Fibroblast of upper back skin (primary cell): ENCODE measurements at places on chromosomes 7 and 10.

GRCh38 chr10:69007260-69007659 lies 18.7 kb downstream of the KIFBP start:
- DNase-seq = no peak

- DNase-seq = no peak
Measured at GRCh38 chr10:101453791-101454718, 100.1 kb downstream of the BTRC start.

DNA sequence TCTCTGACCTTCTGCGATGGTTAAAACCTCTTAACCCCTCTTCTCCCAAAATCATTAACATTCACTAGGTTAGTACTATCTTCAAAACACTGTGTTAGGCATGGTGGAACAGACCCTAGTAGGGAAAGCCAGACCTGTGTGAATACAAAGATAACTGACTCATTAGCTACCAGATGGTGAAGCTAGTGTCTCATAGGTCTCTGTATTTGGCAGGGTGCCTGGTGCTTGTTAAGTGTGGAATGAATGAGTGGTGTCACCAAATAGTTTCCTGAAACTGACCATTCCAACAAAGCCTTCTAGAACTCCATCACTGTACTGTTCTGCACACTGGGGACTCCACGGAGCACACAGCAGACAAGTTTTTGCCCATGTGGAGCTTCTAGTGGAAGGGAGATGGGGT lies 27.7 kb upstream of the TM9SF3 start:
- peak; percentile 97 for DNase-seq

DNA sequence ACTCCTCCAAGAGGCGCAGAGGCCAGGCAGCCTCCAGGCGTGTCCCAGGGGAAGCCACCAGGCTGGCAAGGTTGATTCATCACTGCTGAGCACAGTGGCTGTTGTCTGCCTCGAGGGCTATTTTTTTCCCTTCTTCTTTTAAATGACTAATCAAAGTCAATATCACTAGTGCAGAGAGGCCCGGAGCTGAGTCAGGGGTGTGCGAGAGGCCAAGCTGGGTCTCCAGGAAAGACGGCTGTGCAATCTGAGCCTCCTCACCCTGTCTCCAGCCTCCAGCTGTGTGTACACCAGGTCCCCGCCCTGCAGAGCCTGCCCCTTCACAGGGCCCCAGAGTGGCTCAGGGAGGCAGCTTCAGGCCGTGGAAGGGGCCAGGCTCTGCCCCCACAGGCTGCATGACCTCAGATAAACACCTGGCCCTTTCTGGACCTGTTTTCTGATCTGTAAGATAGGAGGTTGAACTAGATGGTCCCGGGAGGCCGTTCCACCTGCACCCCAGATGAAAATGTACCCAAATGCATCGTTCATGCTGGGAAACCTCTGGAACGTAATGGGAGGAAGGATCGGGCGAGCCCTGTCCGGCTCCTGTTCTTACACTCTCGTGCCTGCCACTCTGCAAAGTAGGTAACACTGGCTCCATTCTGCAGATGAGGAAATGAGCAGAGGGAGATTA lies 3.7 kb downstream of the STX1A start:
- peak; percentile 91 for DNase-seq

DNA sequence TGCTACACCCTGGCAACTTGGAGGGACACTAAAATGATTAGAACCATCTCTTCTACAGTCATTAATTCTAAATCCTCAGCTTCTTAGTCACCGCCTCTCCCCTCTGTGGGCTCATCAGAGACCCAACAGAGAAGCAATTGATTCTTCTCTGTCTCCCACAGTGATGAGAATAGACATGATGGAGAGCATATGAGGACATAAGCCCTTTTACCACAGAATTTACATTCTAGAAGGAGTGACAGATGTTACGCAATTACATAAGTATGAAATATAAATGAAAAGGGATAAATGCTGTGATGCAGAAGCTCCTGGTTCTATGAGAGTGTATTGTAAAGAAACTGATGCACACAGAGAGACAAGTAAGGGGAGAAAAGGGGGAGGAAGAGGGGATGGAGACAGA lies 18.1 kb upstream of the ABCB5 start:
- DNase-seq = peak; percentile 77

- DNase-seq = no peak
Measured at GRCh38 chr7:142792593-142792992, 21.8 kb downstream of the PRSS2 start.

GRCh38 chr10:132665946-132666704 lies 119.8 kb downstream of the NKX6-2 start:
- peak; percentile 91 for DNase-seq

GRCh38 chr10:6591668-6592067 lies 11.6 kb upstream of the PRKCQ start:
- DNase-seq = no peak

DNA sequence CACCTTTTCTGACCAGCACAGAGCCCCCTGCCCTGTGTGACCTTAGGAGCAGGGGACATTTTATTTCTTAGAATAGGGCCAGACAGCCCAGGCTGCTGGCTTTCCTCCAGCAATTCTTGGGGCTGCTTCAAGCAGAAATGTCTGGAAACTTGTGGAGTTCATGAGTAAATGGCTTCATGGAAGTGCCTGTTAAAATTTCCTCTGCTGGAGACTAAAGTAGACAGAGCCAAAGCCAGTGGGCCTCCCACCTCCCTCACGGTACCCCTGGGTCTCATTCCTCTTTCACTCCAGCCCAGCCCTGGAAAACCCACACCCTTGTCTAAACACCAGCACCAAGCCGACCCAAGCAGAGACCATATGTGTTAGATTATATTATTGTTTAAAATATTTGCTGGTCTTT lies 505.5 kb upstream of the ZMIZ1 start:
- DNase-seq = peak; percentile 54

DNA sequence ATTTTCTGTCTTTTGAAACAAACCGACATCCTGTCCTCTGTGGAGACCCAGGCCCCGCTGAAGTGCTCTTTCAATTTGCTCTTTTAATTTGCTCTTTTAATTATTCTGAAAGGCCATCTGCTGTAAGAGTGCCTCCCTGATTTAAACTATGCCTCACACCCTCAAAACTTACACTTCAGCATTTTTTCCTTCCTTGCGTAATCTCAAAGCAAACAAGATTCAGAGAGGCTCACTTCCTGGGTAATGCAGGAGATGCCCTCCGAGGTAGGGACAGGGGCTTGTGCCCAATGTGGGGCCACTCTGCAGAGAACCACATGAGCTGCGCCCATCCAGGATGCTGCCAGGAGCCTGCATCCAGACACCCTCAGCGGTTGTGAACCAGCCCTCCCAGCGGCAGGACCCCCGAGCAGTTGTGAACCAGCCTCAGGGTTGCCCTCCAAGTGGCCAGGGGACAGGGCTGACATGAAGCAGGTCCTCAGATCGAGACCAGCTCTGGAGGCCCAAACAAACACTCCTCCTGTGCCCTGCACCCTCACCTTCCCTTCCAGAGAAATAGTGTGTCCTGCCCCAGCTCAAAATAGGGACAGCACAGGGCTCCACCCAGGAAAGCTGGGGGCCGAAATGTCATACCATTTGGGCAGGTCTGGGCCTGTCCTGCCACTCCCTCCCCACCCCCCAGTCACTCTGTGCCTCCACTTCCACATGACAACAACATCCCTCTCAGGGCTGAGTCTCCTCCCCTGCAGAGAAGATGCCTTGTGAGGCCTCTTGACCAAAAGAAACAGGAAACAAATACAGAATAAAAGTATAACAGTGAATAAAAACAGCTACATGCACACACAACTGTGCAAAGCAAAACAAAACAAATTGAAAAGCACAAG lies 190.4 kb downstream of the PTPRN2 start:
- no peak for DNase-seq

DNA sequence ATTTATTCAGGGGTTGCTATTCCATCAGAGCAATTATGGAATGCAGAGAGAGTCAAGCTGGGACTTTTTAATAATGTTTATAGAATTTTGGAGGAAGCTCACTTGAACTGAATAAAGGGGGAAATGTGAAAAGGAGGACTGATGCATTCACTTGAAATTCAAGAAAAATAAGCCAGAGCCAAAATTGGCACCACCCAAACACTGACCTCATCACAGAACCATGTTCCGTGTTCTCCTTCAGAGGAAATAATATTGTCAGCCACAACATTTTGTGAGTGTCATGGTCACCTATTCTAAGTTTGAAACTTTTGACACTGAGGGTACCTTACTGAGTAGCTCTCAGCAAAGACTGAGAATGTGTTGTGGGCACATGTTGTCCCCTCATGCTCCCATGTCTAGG lies 207.0 kb downstream of the ANK3 start:
- peak; percentile 38 for DNase-seq

GRCh38 chr10:75352650-75353049 lies 48.9 kb downstream of the ZNF503 start:
- peak; percentile 46 for DNase-seq

- no peak for DNase-seq
Measured at GRCh38 chr10:124447751-124448466, 1.9 kb downstream of the NKX1-2 start.

GRCh38 chr7:107980671-107981190 lies 22.2 kb downstream of the LAMB1 start:
- DNase-seq = no peak

DNA sequence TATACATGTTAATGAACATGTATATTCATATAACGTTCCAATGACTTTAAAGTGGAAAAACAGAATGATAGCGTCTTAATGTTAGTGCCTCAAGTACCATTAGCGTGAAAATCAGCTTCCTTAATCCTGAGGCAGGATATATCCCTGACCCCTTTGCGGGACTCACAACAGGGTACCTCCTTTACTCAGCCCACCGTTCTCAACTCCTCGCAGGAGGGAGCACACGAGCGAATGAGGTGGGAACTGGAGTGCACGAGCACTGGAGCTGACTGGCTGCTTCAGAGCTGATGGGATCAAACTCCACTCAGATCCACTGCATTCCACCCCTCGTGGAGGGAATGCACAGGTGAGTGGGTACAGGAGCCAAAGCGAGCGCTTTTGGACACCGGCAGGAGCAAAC lies 36.1 kb downstream of the AVL9 start:
- DNase-seq = no peak
